ENCODE measurements at places on chromosomes 13 and 19. TPM values are rescaled to one million over a fixed set of nuclear protein-coding genes. Genes with fewer than 3 reads are reported as not detected.

SLC35E1 gene
- total RNA-seq = 25.0 TPM

CPAMD8 gene
- 14.9 TPM for total RNA-seq

DNA sequence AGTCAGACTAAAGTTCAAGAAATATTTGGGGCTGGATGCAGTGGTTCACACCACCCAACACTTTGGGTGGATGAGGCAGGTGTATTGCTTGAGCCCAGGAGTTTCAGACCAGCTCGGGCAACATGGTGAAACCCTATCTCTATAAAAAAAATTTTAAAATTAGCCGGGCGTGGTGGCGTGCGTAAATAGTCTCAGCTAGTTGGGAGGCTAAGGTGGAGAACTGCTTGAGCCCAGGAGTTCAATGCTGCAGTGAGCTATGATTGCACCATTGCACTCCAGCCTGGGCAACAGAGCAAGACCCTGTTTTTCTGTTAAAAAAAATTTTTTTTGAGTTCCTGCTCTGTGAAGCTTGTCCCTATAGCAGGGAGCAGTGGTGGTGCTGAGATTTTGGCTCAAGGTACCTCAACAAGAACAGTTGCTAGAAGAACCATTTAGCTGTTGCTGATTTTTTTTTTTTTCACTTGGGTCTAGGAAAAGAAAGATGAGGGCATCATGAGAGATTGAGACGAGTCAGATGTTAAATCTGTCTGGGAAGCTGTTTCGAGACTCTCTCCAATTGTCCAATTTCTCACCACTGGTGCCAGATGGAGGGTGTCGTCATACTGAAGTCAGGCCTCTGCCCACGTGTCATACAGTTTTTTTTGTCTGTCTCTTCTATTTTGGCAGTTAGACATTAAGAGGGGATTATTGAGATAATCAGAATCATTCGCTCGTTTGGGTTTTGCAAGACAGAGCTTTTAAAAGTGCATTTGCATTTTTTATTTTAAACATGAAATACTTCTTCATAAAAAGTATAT is 3.7 kb downstream of the SLC25A42 start:
- H3K4me3 ChIP-seq = no peak overlapping the region
- no peaks in the 10 kb centered on the region for H3K36me3 ChIP-seq
- H3K27ac ChIP-seq = no peak overlapping the region

DNA sequence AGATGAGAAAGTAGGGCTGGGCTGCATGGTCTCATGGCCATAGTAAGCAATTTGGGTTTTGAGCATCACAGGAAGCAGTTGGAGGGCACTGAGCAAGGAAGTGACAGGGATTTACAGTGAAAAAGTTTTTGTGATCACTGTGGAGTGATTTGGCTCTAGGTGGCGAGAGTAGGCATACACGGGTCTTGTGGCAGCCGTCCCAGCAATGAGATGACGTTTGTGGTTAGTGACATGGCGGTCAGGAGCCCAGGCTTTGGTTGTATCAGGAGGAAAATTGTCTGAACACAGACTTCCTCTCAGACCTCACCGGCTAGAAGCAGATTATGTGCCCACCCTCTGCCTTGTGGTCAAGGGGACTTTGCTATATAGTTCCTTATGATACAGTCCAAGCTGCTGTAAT is 3.3 kb downstream of the ZNF444 start:
- no peaks in the 10 kb centered on the region for H3K4me1 ChIP-seq
- DNase-seq = no peak
- no peak overlapping the region for H3K4me3 ChIP-seq
- H3K27me3 ChIP-seq = no peaks in the 10 kb centered on the region
- H3K27ac ChIP-seq = no peak overlapping the region

IRGC gene
- not detected for total RNA-seq

DNA sequence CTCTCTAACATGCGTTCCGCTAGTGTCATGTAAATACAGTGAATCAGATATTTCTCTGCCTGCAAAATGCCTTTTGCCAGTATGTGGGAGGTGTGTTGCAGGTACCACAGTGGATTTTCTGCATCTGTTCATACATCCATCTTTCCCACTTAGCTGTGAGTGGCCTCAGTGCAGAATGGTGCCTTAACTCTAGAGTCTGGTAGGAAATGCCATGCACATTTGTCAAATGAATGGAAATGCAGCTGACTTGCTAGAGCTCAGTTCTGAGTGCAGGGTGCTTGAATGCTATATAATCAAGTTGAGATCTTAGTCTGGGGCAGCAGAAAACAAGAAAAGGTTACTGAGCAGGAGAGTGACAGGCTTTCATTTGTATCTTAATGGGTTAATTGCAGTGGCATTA is 68.2 kb downstream of the LRCH1 start:
- H3K27me3 ChIP-seq = no peaks in the 10 kb centered on the region
- H3K4me1 ChIP-seq = peaks cover 9% of the 10 kb centered on the region
- H3K4me3 ChIP-seq = no peak overlapping the region
- H3K27ac ChIP-seq = peak overlapping the region; percentile 23

- no peak overlapping the region for H3K4me3 ChIP-seq
- no peaks in the 10 kb centered on the region for H3K36me3 ChIP-seq
- DNase-seq = no peak
- no peaks in the 10 kb centered on the region for H3K27me3 ChIP-seq
- H3K4me1 ChIP-seq = no peaks in the 10 kb centered on the region
Observed at GRCh38 chr19:3547301-3547731, 8.3 kb downstream of the TEKTIP1 start.

DNA sequence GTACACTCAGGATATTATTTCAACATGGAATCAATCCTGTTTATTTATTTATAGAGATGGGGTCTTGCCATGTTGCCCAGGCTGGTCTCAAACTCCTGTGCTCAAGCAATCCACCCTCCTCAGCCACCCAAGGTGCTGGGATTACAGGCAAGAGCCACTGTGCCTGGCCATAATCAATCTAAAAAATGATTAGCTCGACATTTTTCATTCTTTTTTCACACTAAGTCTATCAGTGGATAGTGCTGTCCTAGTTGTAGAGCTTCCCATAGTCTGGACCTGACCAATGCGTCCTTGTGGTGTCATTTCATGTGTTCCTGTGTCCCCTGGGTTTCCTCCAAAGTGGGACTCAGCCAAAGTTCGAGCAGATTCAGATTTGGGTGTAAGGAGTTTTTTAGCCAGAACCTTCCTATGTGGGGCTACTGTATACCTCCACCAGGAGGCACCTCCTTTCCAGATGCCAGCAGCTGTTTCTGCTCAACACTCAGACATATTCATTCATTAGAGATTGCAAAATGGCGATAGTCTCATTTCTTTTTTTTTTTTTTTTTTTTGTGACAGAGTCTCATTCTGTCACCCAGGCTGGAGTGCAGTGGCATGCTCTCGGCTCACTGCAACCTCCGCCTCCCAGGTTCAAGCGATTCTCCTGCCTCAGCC is 61.1 kb downstream of the MAP4K1 start:
- no peak overlapping the region for H3K4me3 ChIP-seq
- no peaks in the 10 kb centered on the region for H3K36me3 ChIP-seq
- no peaks in the 10 kb centered on the region for H3K4me1 ChIP-seq
- no peak overlapping the region for H3K27ac ChIP-seq

ARMC6 gene
- 12.0 TPM for total RNA-seq

GRCh38 chr19:13841086-13841961 is 35.6 kb upstream of the NANOS3 start:
- peaks cover 4% of the 10 kb centered on the region for H3K4me1 ChIP-seq
- H3K36me3 ChIP-seq = no peaks in the 10 kb centered on the region
- no peak for DNase-seq
- no peaks in the 10 kb centered on the region for H3K27me3 ChIP-seq

- no peaks in the 10 kb centered on the region for H3K4me1 ChIP-seq
- no peak overlapping the region for H3K27ac ChIP-seq
- no peak for DNase-seq
- H3K4me3 ChIP-seq = no peak overlapping the region
- no peaks in the 10 kb centered on the region for H3K27me3 ChIP-seq
Observed at GRCh38 chr13:89930861-89931260, 1416.6 kb upstream of the MIR17HG start.

MBD3L3 gene
- total RNA-seq = not detected

SHKBP1 gene
- 57.4 TPM for total RNA-seq

COL5A3 gene
- total RNA-seq = 12.6 TPM

CALR gene
- 398 TPM for total RNA-seq

RASGRP4 gene
- total RNA-seq = under 0.01 TPM

DNA sequence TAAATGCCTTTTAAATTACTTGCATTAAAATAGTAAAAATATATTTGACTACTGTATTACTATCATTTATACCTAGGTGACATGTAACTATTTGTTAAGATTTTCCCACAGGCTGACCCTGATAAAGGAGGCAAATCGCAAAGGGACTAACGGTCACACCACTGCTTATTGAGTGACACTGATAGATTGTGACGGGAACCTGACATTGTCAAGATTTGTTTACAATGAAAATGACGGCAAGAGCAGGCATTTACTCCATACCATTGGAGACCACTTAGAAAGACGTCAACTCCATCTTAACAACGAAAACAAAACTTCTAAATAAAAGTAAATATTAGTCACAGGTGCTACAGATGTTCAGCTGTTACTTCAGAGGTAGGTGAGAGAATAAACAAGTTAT is 289.0 kb downstream of the DACH1 start:
- no peak overlapping the region for H3K27ac ChIP-seq
- H3K36me3 ChIP-seq = no peaks in the 10 kb centered on the region
- no peak overlapping the region for H3K4me3 ChIP-seq
- DNase-seq = no peak
- no peaks in the 10 kb centered on the region for H3K27me3 ChIP-seq

- H3K27me3 ChIP-seq = peaks cover 8% of the 10 kb centered on the region
- no peaks in the 10 kb centered on the region for H3K36me3 ChIP-seq
- no peak for DNase-seq
- H3K4me1 ChIP-seq = peaks cover 9% of the 10 kb centered on the region
Observed at GRCh38 chr13:23903906-23904280, 6.6 kb upstream of the C1QTNF9B start.

GRCh38 chr13:82356667-82357410 is 1525.4 kb downstream of the SLITRK1 start:
- H3K4me1 ChIP-seq = no peaks in the 10 kb centered on the region
- H3K36me3 ChIP-seq = no peaks in the 10 kb centered on the region
- H3K4me3 ChIP-seq = no peak overlapping the region
- no peaks in the 10 kb centered on the region for H3K27me3 ChIP-seq
- no peak for DNase-seq

KIR3DL1 gene
- 0.14 TPM for total RNA-seq

- no peak overlapping the region for H3K27ac ChIP-seq
- no peaks in the 10 kb centered on the region for H3K36me3 ChIP-seq
- H3K4me3 ChIP-seq = no peak overlapping the region
- H3K4me1 ChIP-seq = no peaks in the 10 kb centered on the region
- no peak for DNase-seq
- H3K27me3 ChIP-seq = no peaks in the 10 kb centered on the region
Observed at GRCh38 chr13:94829837-94830365, 117.6 kb upstream of the SOX21 start.

CGB1 gene
- total RNA-seq = not detected

DNA sequence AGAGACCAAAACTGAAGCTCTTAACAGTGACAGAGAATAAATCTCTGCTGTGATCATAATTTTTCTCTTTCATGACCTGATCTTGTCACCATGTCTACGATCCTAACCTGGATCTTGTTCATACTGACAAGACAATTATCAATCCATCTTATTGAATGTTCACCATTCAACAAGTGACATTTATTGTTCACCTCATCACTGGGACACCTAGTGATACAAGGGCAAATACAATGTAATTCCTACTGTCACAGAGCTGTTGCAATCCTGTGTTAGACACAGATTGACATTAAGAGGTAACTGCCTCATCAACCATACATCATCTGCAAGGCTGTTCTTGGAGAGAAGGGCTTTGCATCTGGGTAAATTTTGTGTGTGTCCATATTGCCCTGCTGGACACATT is 942.4 kb upstream of the PRR20A start:
- no peak for DNase-seq
- H3K4me1 ChIP-seq = no peaks in the 10 kb centered on the region
- H3K4me3 ChIP-seq = no peak overlapping the region
- no peak overlapping the region for H3K27ac ChIP-seq
- H3K27me3 ChIP-seq = no peaks in the 10 kb centered on the region

- no peaks in the 10 kb centered on the region for H3K36me3 ChIP-seq
- H3K4me3 ChIP-seq = no peak overlapping the region
- no peaks in the 10 kb centered on the region for H3K4me1 ChIP-seq
- no peak overlapping the region for H3K27ac ChIP-seq
- peaks cover 4% of the 10 kb centered on the region for H3K27me3 ChIP-seq
Observed at GRCh38 chr19:53982001-53982451, 9.4 kb upstream of the CACNG6 start.

C13orf46 gene
- total RNA-seq = not detected

GRCh38 chr19:49186108-49186507 is 28.5 kb downstream of the TRPM4 start:
- H3K4me3 ChIP-seq = no peak overlapping the region
- no peak for DNase-seq
- H3K4me1 ChIP-seq = no peaks in the 10 kb centered on the region
- no peak overlapping the region for H3K27ac ChIP-seq

DNA sequence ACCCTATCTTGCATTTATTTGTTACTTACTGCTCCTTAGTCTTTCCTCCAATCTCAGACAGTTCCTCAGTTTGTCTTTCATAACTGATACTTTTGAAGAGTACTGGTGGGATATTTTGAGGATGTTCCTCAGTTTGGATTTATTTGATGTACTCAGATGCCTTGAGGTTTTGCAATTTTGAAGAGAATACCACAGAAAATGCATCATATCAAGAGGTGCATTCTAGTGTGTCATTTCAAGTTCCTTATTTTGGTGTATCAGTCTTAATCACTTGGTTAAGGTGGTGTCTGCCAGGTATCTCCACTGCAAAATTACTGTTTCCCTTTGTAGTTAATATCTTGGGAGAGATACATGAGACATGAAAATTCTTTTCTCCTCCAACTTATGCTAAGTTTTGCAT is 75.1 kb downstream of the URI1 start:
- no peak for DNase-seq
- no peaks in the 10 kb centered on the region for H3K27me3 ChIP-seq
- no peaks in the 10 kb centered on the region for H3K4me1 ChIP-seq
- no peak overlapping the region for H3K4me3 ChIP-seq
- no peak overlapping the region for H3K27ac ChIP-seq

CYP2S1 gene
- total RNA-seq = 1.2 TPM

- no peaks in the 10 kb centered on the region for H3K36me3 ChIP-seq
- H3K4me3 ChIP-seq = no peak overlapping the region
- DNase-seq = no peak
- no peaks in the 10 kb centered on the region for H3K27me3 ChIP-seq
- H3K27ac ChIP-seq = no peak overlapping the region
Observed at GRCh38 chr19:47330466-47330869, 1.5 kb upstream of the C5AR2 start.

GRCh38 chr13:102710261-102710679 is 15.4 kb upstream of the METTL21C start:
- no peaks in the 10 kb centered on the region for H3K27me3 ChIP-seq
- H3K4me3 ChIP-seq = no peak overlapping the region
- peak overlapping the region; percentile 46 for H3K27ac ChIP-seq
- no peaks in the 10 kb centered on the region for H3K36me3 ChIP-seq
- no peaks in the 10 kb centered on the region for H3K4me1 ChIP-seq
- peak; percentile 19 for DNase-seq

PRODH2 gene
- not detected for total RNA-seq
